MM.1S (cell line): ENCODE measurements at places on chromosomes 12 and 14.

- DNase-seq: no peak
- H3K27me3 ChIP-seq: no peaks in the 10 kb centered on the region
- no peak overlapping the region for H3K27ac ChIP-seq
- no peak overlapping the region for H3K4me3 ChIP-seq
- no peaks in the 10 kb centered on the region for H3K4me1 ChIP-seq
- no peaks in the 10 kb centered on the region for H3K36me3 ChIP-seq
Observed at GRCh38 chr12:48447755-48448154, 24.6 kb upstream of the ANP32D start.

DNA sequence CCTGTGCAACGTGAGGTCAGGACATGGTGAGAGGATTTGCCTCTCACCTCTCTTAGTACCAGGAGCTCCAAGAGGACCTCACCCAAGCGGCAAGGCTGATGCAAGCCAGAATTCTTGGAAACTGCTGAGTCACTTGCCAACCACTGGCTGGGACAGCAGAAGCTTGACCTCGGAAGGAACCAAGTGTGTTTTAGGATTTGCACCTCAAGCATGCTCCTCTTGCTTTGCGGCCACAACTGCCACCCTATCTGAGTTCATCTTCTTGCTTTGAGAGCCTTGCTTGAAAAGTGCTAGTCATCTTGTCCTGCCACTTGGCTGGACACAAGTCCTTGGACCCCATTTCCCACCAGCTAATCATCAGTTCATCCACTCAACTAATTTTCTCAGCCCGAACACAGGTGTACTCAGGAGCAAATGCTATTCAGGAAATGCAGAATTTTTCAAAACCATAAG, 195.8 kb downstream of the SLC25A21 start:
- no peak overlapping the region for H3K27ac ChIP-seq
- no peak for DNase-seq
- H3K4me1 ChIP-seq: no peaks in the 10 kb centered on the region
- H3K4me3 ChIP-seq: no peak overlapping the region
- no peaks in the 10 kb centered on the region for H3K27me3 ChIP-seq
- no peaks in the 10 kb centered on the region for H3K36me3 ChIP-seq

GRCh38 chr12:3000548-3001275, 41.5 kb downstream of the TEAD4 start:
- no peaks in the 10 kb centered on the region for H3K36me3 ChIP-seq
- H3K27me3 ChIP-seq: no peaks in the 10 kb centered on the region
- H3K4me1 ChIP-seq: 0 out of 2 replicates have a peak, but pooled peaks cover 4% of the 10 kb centered on the region
- no peak overlapping the region for H3K27ac ChIP-seq
- no peak overlapping the region for H3K4me3 ChIP-seq

DNA sequence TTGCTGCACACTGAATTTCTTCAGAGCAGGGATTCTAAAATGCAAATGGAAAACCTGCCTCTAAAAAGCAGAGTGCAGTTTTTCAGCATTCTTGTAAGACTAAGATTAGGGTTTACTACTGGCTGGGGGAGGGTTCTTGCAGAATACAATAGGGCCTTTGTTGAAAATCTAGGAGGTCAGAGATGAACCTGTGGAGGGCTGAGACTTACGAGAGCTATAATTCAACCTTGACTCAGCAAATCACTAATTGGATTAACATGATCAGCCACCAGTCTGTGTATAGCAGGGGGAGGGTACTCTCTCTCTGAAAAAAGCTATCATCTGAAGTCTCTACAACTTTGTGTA, 92.6 kb upstream of the HIF1A start:
- H3K27ac ChIP-seq: no peak overlapping the region
- H3K27me3 ChIP-seq: no peaks in the 10 kb centered on the region
- H3K36me3 ChIP-seq: no peaks in the 10 kb centered on the region
- peaks cover 9% of the 10 kb centered on the region for H3K4me1 ChIP-seq

DNA sequence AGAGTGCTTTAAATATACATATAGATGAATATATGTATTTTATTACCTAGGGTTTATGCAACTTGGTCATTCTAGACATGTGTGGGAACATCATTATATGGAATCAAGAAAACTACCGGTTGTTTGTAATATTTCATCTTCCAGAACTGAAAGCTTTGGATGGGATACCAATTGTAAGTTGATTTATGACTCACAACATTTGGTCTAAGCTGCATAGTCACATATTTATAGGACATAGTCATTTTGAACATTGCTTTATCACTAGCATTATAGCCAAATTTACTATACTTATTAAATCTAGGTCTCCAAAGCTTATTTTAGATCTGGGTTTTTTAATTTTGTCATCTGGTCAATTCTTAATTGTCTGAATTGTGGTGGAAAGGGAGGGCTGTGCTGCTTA, 83.7 kb upstream of the PCNX4 start:
- no peak for DNase-seq
- H3K4me3 ChIP-seq: no peak overlapping the region
- H3K27me3 ChIP-seq: no peaks in the 10 kb centered on the region
- no peak overlapping the region for H3K27ac ChIP-seq
- no peaks in the 10 kb centered on the region for H3K36me3 ChIP-seq

- no peaks in the 10 kb centered on the region for H3K27me3 ChIP-seq
- DNase-seq: no peak
- H3K4me1 ChIP-seq: no peaks in the 10 kb centered on the region
Observed at GRCh38 chr12:121246893-121247557, 37.1 kb downstream of the P2RX4 start.

GRCh38 chr12:122067966-122068365, 10.6 kb upstream of the MLXIP start:
- H3K4me1 ChIP-seq: 0 out of 2 replicates have a peak, but pooled peaks cover 9% of the 10 kb centered on the region
- no peaks in the 10 kb centered on the region for H3K27me3 ChIP-seq
- peak overlapping the region; percentile 41 for H3K4me3 ChIP-seq
- no peaks in the 10 kb centered on the region for H3K36me3 ChIP-seq
- peak overlapping the region; percentile 61; the same call in 1 of the 2 replicates for H3K27ac ChIP-seq
